ENCODE measurements at places on chromosomes 6 and 20.
A peak's percentile ranks its signal among the peaks of the same experiment; 100 is the strongest.

- no peak for DNase-seq
Observed at GRCh38 chr6:53634184-53634631, 31.3 kb downstream of the KLHL31 start.

GRCh38 chr6:169489563-169490245, 212.1 kb downstream of the WDR27 start:
- DNase-seq: peak; percentile 73

GRCh38 chr6:31525932-31526591, 2.7 kb upstream of the MCCD1 start:
- no peak for DNase-seq

DNA sequence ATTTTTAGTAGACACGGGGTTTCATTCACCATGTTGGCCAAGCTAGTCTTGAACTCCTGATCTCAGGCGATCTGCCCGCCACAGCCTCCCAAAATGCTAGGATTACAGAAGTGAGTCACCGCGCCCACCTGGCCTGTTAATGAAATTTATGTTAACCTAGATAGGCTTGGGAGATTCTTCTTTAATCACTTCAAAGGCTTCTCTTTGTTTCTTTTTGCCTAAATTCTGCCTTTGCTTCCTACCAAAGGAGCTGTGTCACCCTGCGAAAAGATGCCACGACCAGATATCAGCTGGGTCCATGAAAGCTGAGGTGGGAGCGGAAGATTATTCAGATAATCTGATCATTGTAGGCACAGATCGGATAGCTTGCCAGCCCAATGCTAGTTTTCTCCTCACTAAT, 75.3 kb downstream of the GMPR start:
- DNase-seq: no peak

- DNase-seq: peak; percentile 71
Observed at GRCh38 chr6:20402342-20403069, 827 bp downstream of the E2F3 start.

DNA sequence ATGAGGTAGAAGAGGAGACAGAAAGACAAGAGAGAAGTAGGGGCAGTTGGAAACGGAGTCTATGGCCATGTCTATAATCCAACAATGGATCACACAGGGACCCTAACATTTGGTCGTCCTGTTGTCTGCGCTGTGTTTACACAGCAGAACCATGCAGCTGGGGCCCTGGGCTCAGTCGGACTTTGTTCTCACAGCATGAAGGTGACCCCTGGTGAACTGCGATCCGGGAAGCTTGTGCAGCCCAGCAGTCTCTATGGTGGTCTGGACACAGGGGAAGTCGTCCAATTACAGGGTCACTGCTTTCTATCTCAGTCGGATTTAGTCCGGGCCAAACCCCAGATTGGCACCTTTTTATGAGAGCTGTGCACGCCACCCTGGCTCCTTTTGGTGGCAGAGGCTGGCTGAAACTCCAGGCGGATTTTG, 153.6 kb downstream of the FOXA2 start:
- no peak for DNase-seq

DNA sequence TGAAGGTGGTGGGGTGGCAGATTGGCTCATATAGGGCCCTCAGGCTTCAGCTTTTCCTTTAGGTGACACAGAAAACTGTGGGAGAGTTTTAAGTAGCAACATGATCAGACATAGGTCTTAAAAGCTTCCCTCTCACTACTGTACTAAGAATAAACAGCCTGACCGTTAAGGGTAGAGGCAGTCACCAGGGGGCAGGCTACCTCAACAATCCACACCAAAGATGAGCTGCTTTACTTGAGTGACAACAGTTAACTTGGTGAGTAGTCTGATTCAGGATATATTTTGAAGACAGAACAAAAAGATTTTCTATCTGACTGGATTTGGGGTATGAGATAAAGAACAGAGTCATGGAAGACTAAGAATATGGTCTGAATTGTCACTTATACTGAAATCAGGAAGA, 193.1 kb upstream of the SHLD1 start:
- DNase-seq: peak; percentile 41

DNA sequence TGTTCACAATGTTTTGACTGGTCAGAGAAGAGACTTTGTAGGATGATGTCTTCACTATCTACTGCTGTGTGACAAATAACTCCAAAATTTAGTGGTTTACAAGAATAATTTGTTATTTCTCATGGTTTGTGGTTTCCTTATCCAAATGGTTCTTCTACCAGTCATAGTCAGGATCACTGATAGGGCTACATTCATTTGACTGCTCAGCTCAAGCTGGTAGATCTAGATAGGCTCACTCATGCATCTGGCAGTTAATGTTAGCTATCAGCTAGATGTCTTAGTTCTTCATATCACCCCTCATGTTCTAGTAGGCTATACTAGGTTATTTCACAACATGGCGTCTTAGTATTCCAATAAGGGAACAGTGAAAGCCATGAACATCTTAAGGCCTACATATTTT, 131.0 kb downstream of the ID4 start:
- DNase-seq: no peak

DNA sequence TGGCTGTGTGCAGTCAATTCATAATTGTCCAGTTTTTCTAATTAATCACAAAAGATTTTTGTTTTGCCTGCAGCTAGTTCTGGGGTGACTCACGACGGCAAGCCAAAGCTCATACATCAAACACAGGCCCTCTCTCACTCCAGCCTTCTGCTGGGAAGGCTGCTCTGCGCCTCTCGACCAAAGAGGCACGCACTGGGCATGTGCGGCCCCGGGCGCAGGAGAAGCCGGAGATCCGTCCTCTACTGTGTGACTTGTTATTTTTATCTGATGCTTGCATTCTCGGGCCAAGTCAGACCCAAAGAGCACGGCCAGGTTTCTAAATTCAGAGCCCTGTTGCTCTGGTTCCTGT, 98.5 kb downstream of the TFAP2A start:
- no peak for DNase-seq

- no peak for DNase-seq
Observed at GRCh38 chr6:117666881-117667280, 8.4 kb upstream of the NUS1 start.

- DNase-seq: no peak
Observed at GRCh38 chr20:5835321-5835821, 85.2 kb downstream of the SHLD1 start.

GRCh38 chr6:107116328-107116892, 1.1 kb upstream of the BEND3 start:
- DNase-seq: no peak

DNA sequence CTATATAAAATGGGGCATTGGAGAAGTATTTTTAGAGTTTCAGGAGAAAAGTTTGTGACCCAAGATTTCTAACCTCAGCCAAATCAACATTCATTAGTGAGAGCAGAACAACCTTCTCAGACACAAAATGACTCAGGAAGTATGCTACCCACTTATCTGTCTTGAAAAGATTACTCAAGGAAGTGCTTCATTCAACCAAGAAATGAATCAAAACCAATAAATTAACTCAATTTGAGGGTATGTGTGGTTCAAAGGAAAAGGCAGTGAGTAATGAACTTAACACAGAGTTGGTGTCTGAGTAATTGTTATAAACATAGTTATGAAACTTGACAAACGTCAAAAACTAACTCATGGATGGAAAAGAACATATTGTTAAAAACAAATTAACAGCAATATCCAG, 227.6 kb downstream of the HAO1 start:
- DNase-seq: no peak

DNA sequence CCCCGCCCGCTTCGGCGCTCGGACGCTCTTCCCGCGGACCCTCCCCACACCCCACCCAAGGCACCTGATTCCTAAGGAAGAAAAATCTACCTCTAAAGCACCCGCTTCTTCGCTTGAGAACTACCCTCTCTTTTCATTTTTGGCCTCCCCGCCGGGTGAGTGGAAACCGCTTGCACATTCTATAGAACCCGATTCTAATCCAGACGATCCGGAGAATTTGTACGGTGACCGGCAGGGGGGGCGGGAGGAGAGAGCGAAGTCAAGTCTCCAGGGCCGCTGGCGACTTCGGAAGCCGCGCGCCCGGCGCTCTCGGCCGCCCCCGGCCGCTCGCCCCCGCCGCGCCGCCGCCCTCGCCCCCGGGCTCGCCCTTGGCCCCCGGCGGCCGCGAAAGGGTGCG, at the start of gene RBM24:
TSS of gene RBM24 (plus strand) at position 262 of the 397 bp plus-strand sequence. CDS start 221 bp downstream, outside the sequence.
- peak; percentile 79 for DNase-seq

DNA sequence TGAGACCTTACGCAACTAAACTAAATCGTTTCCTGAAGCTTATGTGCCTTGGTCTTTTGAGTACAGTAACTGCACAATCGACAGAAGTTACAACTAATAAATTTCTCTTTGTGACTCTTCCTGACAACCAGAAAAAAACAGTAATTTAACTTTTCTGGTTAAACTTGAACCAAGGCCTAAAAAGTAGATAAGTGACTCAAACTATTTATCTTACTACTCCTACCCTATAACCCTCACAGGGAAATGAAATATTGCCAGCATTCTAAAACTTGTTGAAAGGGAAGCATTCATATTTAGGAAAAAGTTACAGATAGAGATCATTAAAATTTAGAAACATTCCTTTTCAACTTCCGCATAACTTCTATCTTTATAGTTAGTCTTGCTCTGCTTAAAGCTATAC, 1034.4 kb downstream of the EYS start:
- DNase-seq: no peak

GRCh38 chr6:1424306-1424927, 35.0 kb downstream of the FOXF2 start:
- no peak for DNase-seq

DNA sequence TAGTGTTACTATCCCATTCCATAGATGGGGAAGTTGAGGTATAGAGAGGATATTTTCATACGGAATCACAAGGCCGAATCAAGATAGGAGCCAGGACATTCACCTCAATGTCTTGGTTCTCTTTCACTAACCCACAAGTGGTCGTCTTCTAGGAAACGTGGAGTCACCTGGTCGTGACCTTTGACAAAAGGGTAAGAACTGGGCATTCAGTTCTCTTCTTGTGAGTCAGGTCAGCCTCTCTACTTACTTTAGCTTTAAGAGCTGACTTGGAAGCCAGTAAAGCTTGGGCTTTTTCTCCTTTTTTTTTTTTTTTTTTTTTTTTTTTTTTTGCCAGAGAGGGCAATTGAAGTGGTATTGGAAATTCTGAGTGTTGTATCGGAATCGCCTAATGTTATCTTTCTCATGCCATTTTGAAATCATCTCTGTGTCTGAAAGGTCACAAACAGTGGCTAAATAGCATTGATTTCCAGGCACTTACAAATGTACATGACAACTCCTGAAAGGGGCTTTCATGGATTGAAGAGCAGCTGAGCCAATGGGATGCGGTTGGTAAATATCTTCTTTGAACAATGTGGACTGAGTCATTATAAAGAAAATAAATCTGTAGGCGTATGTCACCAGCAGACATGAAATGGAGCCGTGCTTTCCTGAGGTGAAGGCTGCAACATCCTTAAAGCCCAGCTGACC, 356.9 kb downstream of the KIF16B start:
- no peak for DNase-seq

DNA sequence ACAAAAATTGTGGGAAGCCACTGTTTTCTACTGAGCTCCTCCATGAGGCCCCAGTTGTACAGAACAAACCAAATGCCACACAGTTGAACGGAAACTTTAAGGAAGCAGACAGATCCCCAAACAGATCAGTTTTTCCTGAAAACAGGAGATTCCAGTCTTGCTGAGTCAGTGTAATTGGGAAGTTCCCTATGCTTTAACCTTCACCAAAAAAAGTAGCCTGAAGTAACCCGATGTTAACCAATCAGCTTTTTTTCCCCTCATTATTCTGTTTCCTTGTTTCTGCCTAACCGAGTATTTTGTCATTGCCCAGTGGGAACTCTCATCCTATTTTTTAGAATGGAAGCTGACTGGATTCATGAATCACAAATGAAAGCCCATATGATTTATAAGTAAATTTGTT, 36.7 kb downstream of the MARCKS start:
- no peak for DNase-seq

DNA sequence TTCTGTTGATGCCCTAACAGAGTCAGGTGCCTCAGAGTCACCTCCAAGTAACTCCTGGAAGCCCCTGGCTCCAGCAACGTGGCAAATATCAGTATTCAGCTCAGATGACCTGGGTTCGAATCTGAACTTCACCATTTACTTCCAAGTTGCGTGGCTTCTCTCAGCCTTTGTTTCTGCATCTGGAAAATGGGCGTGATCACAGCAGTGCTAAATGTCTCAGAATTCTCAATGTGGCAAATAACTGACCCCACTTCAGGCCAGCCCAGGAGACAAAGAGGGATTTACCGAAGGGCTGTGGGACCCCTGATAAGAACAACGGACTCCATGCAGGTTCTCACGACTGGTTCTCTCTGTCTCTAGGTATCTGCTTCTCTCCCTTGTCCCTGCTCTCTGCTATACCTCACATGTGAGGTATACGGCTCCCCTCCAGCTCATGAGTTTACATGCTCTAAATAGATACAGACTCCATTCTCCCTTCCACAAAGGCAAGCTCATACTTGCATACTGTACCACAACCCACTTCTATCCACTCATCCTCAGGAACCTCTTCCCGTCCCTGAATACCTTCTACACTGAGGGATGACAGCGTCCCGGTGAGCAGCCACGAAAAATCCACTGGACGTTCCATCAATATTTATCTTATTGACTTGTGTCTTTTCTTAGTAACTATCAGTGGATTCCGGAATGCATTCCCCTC, 84.1 kb downstream of the SNX5 start:
- peak; percentile 8 for DNase-seq

GRCh38 chr6:168667428-168667805, 226.4 kb downstream of the SMOC2 start:
- DNase-seq: no peak

GRCh38 chr6:137776786-137777686, 90.0 kb upstream of the TNFAIP3 start:
- DNase-seq: peak; percentile 43

- no peak for DNase-seq
Observed at GRCh38 chr6:92806254-92806653, 613.1 kb downstream of the EPHA7 start.

DNA sequence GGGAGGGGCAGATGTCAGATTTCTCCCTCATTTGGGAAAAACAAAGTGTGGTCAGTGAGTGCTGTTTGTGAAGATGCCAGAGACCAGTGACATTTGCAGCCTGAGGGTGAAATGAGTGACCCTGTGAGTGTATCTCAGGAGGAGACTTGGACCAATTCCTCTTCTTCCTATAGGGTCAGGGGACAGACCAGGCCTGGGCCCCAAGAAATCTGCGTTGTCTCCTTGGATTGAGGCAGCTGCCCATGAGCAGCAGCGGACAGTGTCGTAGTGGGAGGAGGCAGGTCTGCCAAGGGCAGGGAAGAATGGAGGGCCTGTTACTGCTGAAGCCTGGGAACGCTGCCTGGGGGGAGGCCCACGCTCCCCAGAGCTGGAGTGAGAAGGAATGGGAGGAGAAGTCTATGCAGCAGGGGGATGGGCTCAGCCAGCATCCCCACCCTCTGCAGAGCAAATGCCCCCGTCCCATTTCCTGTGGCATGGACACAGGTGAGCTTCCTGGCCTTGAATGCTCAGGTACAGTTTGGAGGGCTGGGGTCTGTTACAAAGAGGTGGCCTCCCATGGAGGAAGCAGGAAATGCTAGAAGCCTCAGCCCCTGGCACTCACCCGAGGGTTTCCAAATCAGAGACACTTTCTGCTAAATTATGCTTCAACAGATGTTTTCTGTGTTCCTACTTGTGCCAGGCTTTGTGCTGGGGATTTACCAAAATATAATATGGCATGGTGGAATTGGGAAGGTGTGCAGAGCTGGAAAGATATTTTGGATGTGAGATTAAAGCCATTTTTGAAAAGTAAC, 29.8 kb downstream of the DAAM2 start:
- peak; percentile 82 for DNase-seq

- DNase-seq: no peak
Observed at GRCh38 chr20:32017711-32018251, 7.5 kb downstream of the CCM2L start.

All from right hindlimb (tissue), 1 donor.